ENCODE measurements at places on chromosomes 1 and 21.

- no peak for DNase-seq
Observed at GRCh38 chr1:8858888-8859706, 19.4 kb downstream of the ENO1 start.

GRCh38 chr1:29896791-29897714 is 660.7 kb downstream of the PTPRU start:
- DNase-seq = no peak

DNA sequence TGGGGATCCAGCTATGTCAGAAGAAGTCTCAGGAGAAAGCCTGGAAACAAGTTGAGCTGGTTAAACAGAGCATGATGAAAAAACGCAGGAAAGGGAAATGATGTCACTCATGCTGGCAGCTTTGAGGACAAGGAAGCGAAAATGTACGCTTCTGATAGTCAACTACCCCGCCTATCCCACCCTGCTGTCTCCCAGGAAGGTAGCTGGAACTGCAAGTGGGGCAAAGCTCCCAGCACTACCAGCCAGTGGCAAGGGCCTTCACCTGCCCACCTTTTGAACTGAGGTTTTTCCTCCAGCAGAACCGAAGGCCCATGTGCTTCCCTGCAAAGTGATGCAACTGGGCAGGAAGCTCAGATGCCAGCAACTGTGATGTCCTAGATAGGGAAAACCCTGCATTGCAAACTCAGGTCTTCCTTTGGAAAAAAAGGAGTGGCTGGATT is 6.3 kb upstream of the IL20 start:
- no peak for DNase-seq

GRCh38 chr1:31734582-31735107 is 29.5 kb downstream of the ADGRB2 start:
- no peak for DNase-seq

- no peak for DNase-seq
Observed at GRCh38 chr1:22754106-22754768, 43.6 kb downstream of the EPHB2 start.

GRCh38 chr1:113303267-113303666 is 87.0 kb upstream of the MAGI3 start:
- no peak for DNase-seq

DNA sequence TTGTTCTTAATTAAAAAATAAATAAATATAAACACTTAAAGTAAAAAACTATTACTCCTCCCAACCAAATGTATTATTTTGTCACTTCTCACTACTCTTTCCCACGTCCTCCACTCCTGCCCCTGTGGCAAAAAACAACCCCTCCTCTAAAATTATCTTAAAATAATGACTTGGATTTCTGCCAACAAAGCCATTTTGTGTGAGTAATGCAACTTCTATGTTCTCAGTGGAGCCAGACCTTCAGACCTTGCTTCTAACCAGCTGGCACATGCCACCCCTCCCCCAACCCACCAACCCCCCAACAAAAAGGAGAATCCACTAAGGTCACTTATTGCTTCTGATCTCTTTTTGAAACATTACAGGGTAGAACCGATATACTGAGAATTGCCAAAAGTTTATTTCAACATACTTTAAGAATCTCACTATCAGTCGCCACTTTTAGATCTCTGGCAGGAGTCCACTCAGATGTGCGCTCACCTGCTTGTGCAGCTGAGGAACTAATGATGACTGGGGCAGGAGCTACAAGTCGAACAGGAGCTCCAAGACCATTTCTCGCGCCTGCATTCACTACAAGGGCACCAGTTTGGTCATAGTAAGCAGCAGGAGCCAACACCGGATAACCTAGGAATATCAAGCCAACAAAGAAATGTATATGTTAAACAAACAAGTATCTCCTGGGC is 58.3 kb upstream of the SDC3 start:
- no peak for DNase-seq

GRCh38 chr1:222711319-222712252 is 705 bp downstream of the AIDA start:
- DNase-seq = peak; percentile 52

DNA sequence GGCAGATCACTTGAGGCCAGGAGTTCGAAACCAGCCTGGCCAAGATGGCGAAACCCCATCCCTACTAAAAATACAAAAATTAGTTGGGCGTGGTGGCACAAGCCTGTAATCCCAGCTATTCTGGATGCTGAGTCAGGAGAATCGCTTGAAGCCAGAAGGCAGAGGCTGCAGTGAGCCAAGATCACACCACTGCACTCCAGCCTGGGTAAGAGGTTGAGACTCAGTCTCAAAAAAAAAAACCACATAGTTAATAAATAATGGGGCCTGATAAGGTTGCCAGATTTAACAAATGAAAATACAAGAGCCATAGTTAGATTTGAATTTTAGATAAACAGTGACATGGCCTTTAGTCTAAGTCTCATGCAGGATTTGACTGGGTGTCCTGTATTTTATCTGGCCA is 175.7 kb downstream of the ZZZ3 start:
- no peak for DNase-seq

DNA sequence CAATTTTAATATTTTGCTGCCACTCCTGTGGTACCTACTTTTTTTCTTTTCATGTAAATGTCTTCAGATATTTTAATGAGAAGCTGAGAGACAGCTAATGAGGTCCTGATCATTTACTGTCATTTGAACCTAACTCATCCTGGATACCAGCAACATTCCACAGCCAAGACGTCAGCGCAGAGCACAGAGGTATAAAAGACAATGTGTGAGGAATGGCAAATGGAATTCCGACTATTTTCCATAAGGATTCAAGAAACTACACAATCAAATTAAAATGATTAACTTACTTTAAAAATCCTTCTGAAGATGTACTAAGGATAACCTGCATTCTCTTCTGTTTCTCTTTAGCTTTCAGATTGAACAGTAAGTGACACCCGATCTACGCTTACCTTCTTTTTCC is 38.8 kb downstream of the HEATR1 start:
- no peak for DNase-seq

- no peak for DNase-seq
Observed at GRCh38 chr1:34278211-34278610, 101.5 kb downstream of the C1orf94 start.

GRCh38 chr21:31537872-31538576 is 121.5 kb upstream of the SOD1 start:
- no peak for DNase-seq
